ENCODE measurements at places on chromosomes 16 and 17.
A peak's percentile ranks its signal among the peaks of the same experiment; 100 is the strongest.

GRCh38 chr17:33169580-33170285, 123.4 kb downstream of the ASIC2 start:
- DNase-seq, result no peak

GRCh38 chr16:57533431-57534336, 2.7 kb downstream of the CCDC102A start:
- DNase-seq, result no peak

- DNase-seq, result no peak
Observed at GRCh38 chr16:30122604-30123160, 338 bp downstream of the MAPK3 start.

GRCh38 chr17:41061964-41062363, 2.0 kb upstream of the KRTAP2-3 start:
- no peak for DNase-seq

DNA sequence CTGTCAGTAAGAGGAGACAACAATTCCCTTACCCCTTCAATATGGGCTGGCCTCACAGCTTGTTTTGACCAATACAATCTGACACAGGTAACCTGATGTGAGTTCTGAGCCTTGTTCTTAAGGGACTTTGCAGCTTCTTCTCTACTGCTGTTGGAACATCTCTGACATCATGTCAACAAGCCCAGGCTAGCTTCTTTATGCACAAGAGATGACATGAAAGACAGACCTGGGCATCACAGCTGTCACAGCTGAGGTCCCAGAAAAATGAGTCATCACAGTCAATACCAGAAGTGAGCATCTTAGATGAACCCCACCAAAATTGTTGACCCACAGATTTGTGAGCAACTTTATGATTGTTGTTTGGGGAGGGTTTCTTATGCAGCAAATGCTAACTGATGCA, 431.7 kb upstream of the PSMD7 start:
- no peak for DNase-seq

GRCh38 chr16:85474621-85475217, 138.4 kb upstream of the GSE1 start:
- DNase-seq, result no peak

GRCh38 chr16:48300391-48300856, 53.1 kb upstream of the ABCC11 start:
- DNase-seq, result no peak

DNA sequence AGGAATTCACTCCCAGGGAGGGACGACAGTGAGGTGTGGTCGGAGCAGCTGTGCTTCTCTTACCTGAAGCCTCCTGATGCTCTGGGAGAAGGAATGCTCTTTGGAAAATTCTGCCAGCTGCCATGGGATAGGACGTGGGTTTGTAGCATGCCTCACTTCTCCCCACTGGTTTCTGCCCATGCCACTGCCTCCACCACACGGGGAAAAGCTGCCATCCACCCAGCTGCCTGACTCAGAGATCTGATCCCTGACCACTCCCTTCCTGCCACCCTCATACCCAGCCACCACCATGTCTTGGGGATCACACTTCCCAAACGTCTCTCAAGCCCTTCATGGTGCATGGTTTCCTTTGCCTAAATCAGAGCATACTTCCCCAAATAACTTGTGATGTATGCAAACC, 80.0 kb downstream of the CPPED1 start:
- DNase-seq, result no peak

- peak; percentile 6 for DNase-seq
Observed at GRCh38 chr16:29007730-29008593, 23.1 kb downstream of the LAT start.

DNA sequence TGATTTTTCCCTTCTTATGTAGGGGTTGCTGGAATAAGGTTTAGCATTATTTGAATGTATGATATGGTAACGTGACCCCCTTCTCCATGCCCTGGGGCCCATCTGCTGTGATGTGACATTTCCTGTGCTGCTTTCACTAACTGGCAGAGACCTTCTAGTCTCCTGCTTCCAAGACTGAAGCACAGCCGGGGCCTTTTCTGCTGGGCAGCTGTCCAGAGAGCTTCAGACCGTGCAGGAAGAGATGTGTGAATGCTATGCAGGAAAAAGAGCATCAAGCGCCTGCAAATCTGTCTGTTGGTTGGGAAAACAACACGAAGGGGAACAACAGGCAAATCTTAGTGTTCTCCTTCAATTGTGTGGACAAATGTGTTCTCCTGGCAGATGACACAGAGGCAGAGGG, 128.5 kb downstream of the SPACA3 start:
- DNase-seq, result no peak

DNA sequence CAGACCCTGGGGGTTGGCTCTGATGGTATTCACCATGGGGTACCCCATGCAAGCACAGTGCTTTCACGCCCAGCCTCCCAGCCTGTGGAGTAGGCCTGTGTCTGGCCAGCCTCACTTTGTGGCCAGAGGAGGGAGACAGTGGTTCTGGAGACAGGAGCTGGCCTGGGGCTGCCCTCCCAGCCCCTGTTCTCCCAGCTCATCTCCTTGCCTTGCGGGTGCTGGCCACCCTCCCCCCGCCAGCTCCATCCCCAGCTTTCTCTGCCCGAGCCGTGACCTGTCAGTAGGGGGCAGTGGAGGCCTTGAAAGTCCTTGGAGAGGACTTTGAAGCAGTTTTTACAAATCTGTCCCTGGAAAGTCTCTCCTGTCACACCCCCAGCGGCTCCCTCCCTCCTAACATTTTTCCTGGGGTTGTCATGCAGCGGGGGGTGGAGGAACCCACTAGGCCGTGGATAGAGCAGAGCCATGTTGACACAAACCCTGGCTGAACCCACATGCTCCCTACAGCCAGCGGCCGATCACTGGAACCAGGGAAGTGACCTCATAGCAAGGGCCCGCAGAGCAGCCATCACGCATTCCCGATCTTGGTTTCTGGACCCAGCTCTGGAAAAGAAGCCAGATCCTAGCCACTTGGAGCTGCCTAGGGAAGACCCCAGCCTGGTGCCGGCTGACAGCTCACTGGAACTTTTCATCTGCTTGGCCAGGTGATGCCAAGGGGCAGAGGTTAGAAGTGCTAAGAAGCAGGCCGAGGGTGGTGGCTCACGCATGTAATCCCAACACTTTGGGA, 289.4 kb downstream of the SEC14L1 start:
- DNase-seq, result peak; percentile 91

DNA sequence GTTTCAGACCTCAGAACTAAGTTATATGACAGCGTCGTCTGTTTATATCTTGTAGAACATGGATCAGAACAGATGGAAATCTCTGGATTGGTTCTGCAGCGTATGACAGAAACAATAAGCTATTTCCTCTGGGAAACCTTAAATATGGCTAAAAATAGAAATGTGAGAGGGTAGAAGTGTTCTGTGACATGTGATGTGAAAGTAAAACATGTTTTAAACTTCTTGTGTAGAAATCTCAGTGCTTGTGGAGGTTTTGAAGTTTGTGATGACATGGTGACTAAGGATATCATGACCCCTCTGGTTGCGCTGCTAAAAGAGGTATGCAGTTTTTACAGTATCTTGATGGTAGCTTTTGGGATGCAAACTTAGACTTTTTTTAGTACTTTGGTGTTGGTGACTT, 2.8 kb downstream of the HEATR3 start:
- DNase-seq, result no peak

GRCh38 chr16:87297918-87298631, 19.1 kb downstream of the C16orf95 start:
- no peak for DNase-seq

DNA sequence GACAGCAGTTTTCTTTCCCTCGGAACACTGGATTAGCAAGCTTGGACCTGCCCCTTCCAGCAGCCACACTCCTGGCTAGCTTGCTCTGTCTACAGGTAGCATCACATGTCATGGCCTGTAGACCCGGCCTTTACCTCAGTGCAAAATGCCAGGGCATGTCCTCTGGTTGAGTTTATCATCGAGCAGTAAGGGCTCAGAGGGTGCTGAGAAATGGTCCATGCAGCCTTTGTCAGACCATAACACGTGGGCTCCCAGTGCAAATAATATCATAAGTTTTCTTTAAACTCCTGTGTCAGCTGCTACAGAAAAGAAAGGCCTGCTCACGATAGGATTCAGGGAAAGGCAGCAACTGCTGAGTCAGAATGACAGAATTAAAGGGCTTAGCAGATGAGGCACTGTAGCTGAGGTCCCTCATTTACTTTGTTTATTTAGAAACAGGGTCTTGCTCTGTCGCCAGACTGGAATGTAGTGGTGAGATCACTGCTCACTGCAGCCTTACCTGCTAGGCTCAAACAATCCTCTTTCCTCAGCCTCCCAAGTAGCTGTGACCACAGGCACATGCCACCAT, 8.0 kb upstream of the GNA13 start:
- DNase-seq, result peak; percentile 33

DNA sequence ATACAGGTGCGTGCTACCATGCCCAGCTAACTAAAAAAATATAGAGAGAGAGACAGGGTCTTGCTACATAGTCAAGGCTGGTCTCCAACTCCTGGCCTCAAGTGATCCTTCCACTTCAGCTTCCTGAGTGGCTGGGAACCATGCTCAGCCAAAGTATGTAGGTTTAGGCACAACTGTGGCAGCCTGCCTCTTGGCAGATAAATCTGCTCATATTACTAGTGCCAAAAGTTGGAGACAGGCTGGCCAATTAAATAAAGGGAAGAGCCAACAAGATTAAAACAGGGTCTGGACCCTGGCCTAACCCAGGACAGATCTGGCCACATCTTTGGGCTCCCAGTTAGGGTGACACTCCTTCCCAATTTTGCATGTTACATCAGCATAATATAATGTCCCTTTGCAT, 151.7 kb downstream of the CBLN1 start:
- no peak for DNase-seq

GRCh38 chr17:20141198-20141972, 132.2 kb downstream of the SPECC1 start:
- DNase-seq, result no peak

- no peak for DNase-seq
Observed at GRCh38 chr16:80041410-80041809, 440.9 kb upstream of the MAF start.

DNA sequence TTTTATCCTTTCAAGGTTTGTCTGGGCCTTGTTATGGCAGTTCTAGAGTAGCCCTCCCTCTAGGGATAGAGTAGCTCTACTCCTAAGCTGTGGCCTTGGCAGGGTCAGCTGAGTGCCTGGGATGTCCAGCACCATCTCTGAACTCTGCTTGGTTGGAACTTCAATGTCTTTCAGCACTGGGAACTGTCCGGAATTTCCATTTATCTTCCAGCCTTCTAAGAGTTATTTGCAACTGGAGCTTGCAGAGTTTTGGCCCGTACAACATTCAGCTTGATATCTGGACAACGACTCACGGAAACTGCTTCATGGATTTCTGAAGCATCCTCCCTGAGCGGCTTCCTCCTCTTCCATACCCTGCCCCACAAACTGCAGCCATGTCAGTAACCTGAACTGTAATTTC, 22.9 kb downstream of the MMD start:
- DNase-seq, result no peak

DNA sequence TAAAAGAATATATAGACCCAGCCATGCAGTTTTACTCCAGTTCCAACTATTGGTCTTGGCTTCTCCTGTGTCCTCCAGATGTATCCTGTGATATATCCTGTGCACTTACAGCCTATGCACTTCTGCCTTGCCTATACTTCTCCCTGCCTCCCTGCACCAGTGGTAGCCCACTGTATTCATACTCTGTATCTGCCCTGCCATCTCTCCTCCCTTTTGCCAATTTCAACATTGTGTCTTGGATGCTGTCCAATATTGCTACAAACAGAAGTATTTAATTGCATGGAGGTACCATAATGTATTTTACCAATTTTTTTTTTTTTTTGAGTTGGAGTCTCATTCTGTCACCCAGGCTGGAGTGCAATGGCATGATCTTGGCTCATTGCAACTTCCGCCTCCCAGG, 242.7 kb downstream of the HAPSTR1 start:
- no peak for DNase-seq

GRCh38 chr16:72744076-72744793, 303.7 kb downstream of the ZFHX3 start:
- no peak for DNase-seq

GRCh38 chr16:27254262-27254811, 14.2 kb downstream of the NSMCE1 start:
- DNase-seq, result no peak

DNA sequence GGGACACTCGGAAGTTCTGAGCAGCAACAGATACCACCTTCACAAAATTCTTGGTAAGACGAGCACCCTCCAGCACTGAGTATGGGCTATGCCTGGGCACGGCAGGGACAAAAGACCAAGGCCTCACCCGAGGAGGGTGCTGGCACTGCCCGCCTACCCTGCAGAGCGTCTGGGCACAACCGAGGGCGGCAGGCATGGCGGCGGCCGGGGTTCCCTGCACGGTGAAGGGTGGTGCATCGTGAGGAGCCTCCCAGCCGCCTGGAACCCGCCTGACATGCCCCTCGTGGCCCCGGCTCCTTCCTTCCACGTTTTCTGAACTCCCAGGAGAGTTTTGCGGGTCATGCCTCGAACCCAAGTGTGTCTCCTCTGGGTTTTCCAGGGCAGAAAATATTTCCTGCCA, 18.9 kb downstream of the GALNS start:
- DNase-seq, result no peak

- no peak for DNase-seq
Observed at GRCh38 chr16:628321-629061, 2.3 kb upstream of the WFIKKN1 start.

- DNase-seq, result no peak
Observed at GRCh38 chr17:38717139-38717745, 12.2 kb downstream of the MLLT6 start.

DNA sequence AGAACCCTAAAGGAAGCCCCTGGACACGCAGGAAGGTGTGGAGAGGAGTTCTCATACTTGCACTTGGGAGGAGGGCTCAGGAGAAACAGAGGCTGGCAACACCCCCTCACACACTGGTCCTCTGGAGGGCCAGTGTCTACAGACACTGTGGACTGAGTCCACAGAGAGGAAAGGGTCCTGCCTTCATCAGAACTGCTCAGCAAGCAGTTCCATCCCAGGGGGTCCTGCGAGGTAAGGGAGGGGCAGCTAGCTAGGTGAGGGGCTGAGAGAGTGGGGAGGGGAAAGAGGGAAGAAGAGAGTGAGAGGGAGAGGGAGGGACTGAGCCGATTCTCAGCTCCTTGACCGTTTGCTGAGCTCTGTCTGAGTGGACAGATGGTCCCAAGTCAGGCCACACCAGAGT, 17.7 kb upstream of the MEOX1 start:
- no peak for DNase-seq

DNA sequence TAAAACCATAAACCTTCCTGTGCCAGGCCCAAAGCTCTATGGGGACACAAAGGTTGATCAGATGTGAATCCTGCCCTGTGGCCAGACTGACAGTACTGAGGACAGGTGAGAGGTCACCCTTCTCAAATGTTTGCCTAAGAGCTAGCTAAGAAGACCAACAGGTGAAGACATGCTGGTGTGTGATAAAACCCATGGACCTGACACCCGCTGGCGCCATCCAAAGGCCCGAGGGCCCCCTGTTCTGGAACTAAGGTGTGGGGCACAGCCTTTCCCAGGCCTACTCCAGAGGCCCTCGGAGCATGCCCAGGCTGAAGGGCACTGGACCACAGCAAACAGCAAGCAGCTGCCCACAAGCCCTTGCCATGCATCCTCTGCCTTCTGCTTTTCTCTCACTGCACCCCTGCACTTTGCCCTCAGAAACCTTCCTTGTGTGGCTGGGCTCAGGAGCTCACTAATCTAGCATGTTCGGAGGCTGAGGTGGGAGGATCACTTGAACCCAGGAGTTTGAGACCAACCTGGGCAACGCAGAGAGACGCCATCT, 5.2 kb upstream of the CDK3 start:
- no peak for DNase-seq

GRCh38 chr17:67322042-67322787, 44.2 kb downstream of the PSMD12 start:
- no peak for DNase-seq

- DNase-seq, result no peak
Observed at GRCh38 chr16:18048853-18049546, 287.5 kb downstream of the NPIPA8 start.

Measured in kidney capillary endothelial cell (primary cell).